ENCODE measurements at places on chromosomes 16 and 17.
A peak's percentile ranks its signal among the peaks of the same experiment; 100 is the strongest.

GRCh38 chr17:40337351-40337750 is 27.2 kb downstream of the GJD3 start:
- no peak for DNase-seq

DNA sequence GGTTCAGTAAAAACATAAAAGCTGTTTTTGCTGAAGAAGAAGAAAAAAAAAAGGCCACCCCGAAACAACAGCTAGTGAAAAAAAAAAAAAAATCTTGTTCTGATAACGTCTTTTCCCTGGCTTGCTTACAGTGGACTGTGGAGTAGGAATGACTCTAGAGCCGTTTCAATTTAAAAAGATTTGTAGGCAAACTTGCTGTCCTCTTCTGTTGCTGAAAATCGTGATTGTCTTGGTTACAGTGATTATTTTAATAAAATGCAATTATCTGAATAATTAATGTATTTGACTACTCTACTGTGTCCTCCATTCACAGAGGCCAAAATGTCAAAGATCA is 190.6 kb upstream of the TBX2 start:
- DNase-seq, result no peak

GRCh38 chr16:68470461-68471150 is 22.3 kb upstream of the SMPD3 start:
- peak; percentile 75 for DNase-seq

- DNase-seq, result no peak
Measured at GRCh38 chr17:47878203-47879027, 17.6 kb upstream of the SP2 start.

GRCh38 chr17:79581324-79581932 is 29.4 kb downstream of the RBFOX3 start:
- no peak for DNase-seq

DNA sequence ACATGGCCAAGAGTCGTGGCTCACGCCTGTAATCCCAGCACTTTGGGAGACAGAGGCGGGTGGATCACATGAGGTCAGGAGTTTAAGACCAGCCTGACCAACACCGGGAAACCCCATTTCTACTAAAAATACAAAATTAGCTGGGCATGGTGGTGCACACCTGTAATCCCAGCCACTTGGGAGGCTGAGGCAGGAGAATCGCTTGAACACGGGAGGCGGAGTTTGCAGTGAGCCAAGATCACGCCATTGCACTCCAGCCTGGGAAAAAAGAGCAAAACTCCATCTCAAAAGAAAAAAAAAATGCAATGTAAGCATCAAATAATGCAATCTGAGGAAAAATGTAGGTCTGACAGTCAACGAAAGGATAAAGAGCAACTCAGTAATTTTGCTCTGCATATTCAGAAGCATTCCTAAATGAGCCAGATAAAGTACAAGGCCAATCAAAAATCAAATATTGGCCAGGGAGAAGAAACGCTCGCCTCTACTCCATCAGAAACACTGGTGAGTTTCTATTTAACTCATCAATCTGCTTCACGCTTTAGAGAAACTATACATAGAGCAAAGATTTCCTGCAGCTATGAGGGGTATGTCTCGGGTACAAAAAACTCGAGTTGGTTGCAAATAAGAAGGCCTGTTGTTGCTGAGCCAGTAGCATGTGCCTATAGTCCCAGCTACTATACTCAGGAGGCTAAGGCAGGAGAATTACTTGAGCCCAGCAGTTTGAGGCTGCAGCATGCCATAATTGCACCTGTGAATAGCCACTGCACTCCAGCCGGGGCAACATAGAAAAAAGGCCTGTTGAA is 3.7 kb downstream of the TXNDC11 start:
- peak; percentile 52 for DNase-seq

- no peak for DNase-seq
Measured at GRCh38 chr16:57830890-57831484, 28.7 kb upstream of the KIFC3 start.

- no peak for DNase-seq
Measured at GRCh38 chr17:80963812-80964543, 27.7 kb upstream of the CHMP6 start.

DNA sequence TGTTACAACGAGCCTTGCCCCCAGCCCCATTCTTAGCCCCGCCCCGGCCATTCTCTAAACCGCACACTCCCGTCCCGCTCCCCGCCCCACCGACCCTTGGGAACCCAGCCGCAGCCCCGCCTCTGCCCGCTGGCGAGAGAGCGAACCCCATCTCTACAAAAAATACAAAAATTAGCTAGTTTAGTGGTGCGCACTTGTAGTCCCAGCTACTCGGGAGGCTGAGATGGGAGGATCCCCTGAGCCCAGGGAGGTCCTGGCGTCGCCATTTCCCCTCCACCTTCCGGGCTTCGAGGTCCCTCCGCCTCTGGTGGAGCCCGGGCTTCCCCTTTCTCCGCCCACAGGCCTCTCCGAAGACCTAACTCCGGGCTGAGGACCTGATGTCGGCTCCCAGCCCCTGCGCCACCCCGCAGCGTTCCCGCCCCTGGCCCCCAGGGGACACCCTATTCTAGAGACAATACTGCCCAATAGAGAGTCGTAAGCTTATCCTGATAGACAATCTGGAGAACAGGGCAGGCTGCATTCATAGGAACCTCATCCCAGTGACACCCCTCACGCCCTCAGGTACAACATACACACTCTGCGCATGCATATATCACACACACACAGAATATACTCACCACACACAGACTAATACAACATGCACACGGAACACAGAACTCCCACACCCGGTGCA is 480 bp upstream of the PROCA1 start:
- peak; percentile 85 for DNase-seq

DNA sequence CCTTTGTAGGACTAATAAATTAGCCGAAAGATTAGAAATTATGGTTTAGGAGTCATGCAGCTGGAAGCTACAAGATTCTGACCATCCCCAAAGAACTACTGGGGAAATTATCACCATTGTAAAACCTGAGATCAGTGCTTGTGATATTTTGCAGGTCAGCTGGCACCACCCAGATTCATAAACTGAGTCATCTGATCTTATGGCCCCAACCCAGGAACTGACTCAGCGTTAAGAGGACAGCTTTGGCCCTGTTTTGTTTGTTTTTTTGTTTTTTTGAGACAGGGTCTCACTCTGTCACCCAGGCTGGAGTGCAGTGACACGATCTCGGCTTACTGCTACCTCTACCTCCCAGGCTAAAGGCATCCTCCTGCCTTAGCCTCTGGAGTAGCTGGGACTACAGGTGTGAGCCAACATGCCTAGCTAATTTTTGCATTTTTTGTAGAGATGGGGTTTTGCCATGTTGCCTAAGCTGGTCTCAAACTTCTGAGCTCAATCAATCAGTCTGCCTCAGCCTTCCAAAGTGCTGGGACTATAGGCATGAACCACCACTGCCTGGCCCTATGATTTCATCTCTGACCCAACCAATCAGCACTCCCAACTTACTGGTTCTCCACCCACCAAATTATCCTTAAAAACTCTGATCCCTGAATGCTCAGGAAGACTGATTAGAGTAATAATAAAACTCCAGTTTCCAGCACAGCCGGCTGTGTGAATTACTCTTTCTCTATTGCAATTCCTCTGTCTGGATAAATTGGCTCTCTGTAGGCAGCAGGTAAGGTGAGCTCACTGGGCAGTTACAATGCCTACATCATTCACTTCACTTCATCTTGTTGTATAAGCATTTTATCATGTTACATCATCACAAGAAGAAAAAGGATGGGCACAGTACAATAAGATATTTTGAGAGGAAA is 79.4 kb upstream of the KSR1 start:
- no peak for DNase-seq

- no peak for DNase-seq
Measured at GRCh38 chr16:12186774-12187335, 210.3 kb downstream of the SNX29 start.

- no peak for DNase-seq
Measured at GRCh38 chr17:56624912-56625311, 31.4 kb downstream of the NOG start.

DNA sequence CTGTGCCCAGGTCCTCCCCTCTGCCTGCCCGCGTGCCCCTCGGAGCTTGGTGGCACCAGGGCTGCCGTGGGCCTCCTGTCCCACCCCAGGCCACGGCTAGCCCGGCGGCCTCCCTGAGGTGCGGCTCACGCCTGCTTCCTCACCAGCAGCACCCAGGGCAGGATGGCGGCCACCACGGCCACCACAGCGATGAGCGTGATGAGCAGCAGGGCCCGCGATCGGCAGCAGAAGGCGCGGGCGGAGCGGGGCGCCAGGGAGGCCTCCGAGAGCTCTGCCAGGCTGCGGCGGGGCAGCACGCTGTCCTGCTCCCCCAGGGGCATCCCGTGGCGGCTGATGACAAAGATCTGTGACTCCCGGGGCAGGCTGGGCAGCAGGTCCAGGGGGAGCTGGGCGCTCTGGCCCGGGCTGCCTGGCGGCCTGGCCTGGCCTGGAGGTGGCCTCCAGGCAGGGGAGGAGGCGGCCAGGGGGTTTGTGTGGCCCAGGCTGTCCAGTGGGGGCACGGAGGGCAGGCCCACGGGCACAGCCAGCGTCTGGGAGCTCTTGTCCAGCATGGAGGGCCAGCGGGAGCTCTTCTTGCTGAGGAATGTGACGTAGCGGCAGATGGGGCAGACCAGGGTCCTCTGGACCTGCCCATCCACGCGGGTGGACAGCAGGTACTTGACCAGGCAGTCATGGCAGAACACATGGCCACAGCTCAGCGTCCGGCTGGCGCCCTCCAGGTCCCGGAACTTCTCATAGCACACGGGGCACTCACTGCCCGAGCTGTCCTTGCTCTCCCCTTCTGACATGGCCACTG is 4.8 kb downstream of the RNF222 start:
- DNase-seq, result no peak

DNA sequence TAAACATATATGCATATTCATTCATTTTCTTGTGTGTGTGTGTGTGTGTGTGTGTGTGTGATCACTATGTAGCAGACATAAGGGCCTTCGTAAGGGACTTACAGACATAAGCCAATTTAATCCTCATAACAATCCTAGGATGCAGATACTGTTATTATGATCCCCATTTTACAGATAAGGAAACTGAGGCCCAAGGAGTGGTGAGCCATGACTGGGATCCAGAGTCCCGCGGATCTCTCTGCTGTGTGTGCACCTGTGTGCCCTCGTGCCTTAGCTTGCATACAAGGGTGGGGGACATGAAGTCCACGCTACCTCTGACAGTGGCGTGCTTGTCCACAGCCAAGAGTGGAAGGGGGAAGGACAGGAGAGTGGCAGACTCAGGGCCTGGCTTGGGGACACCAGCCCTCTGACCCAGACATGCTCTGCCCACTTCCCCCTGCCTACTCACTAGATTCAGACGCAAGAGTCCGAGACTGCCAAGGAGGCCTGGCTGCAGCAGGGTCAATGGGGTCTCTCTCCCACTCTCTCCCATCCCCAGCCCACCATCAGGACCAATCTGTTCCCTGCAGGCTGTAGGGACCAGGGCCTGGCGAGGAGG is 9.8 kb upstream of the SMTNL2 start:
- DNase-seq, result no peak

- DNase-seq, result no peak
Measured at GRCh38 chr16:24626256-24626655, 86.9 kb downstream of the RBBP6 start.

DNA sequence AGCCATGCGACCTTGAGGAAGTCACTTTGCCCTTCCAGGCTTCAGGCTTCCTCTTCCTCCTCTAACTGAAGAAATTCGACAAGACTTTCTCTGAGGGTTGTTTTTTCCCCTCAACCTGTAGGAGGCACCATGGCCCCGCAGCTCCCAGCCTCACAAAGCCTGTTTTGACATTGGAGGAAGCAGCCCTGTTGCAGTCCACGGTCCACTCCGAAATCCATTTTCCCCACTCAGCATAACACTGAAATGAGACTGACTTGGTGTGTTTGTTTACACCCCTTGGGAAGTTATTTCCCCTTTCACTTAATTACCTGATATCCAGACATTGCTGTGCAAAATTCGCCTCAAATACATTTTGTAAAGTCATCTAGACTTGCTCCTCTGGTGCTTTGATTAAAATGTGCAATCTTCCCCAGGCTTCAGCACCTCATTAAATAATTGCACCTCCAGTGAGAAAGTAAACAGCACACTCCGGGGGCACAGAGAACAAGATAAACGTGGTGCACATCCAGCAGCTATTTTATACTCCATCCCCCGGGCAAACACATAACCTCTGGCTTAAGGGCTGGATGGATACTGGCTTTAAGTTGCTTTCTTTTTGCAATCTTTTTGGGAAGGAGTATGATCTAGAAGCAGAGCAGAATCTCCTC is 41.4 kb upstream of the PIRT start:
- DNase-seq, result no peak

DNA sequence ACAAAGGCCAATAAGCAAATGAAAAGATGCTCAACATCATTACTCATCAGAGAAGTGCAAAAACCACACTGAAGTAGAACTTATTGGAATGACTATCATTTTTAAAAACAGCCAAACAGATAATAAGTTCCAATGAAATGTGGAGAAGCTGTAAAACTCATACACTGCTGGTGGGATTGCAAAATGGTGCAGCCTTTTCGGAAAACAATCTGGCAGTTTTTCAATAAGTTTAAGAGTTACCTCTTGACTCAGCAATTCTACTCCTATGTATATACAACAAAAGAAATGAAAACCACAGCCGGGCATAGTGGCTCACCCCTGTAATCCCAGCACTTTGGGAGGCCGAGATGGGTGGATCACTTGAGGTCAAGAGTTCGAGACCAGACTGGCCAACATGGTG is 49.3 kb downstream of the AKAP10 start:
- no peak for DNase-seq

DNA sequence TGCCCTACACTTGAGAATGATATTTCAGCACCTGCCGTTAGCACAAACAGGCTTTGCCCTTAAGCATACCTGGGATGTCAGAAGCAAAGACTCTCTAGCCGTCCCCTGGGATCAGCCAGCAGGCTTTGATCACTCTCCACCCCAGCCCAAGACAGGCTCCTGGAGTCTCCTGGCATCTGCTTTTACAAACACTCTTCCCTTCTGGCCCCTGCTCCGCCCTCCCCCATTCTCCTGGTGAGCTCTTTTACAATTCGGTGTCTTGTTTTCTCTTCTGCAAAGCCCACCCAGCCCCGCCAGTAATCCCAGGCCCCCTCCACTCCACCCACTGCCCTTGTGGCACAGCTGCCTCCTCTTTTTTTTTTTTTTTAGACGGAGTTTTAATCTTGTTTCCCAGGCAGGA is 50.4 kb downstream of the KATNIP start:
- no peak for DNase-seq

DNA sequence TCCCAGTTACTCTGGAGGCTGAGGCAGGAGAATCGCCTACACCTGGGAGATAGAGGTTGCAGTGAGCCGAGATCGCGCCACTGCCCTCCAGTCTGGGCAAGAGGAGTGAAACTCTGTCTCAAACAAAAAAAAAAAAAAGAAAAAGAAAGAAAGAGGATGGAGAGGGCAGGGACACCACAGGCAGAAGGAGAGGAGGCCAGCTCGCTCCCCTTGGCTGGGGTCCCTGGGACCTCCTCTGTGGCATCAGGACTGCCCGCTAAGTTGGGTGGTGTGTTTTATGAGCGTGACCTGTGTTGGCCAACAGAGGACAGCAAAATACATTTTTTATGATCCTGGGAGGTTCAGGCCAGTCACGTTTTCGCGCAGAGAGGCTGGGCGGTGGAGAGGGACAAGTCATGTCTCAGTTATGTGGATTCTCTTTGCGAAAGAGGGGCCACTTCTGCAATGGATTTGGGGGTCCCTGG is 229.6 kb downstream of the MRTFB start:
- peak; percentile 81 for DNase-seq

- DNase-seq, result no peak
Measured at GRCh38 chr17:16977932-16978331, 6.0 kb upstream of the TNFRSF13B start.

GRCh38 chr16:69928856-69929400 is 22.2 kb upstream of the CLEC18A start:
- DNase-seq, result peak; percentile 10

GRCh38 chr16:81128726-81129524 is 32.7 kb upstream of the GCSH start:
- DNase-seq, result no peak

- no peak for DNase-seq
Measured at GRCh38 chr17:80356231-80356856, 58.6 kb upstream of the ENDOV start.
